ENCODE measurements at places on chromosomes 4 and X.

- no peak for DNase-seq
These were observed 642.2 kb downstream of the IQCM start for GRCh38 chr4:149173241-149174013.

DNA sequence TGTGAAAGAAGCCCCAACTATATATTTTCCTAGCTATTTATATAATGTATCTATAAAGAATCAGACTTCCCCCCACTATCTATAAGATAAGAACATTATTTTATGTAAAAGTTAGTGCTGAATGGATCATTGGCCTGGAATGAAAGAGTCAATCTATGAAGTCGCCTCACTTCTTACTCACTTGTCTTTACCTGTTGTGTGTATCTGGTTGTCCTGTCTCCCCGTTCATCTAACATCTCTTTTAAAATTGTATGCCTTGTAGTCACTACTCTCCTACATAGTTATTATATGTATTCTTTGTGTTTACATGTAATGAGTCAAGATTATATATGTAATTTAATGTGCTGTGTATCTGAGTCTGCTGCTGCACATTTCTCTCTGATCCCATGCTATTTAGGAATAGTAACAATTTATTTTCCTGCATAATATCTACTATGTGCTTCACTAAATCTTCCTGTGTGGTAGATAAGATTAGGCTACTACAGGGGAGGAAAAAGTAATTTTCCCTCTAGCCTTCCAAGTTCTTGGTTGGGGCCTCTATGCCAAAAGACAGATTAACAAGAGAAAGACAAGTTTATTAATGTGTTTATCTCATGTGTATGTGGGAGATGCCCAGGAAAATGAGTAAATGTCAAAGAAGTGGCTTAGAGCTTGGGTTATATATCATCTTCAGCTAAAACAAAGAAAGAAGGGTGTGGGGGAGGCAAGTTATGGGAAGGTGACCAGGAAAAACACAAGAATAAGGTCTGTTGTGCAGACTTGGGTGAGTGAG, 77.6 kb upstream of the FRMPD4 start:
- DNase-seq, result no peak

DNA sequence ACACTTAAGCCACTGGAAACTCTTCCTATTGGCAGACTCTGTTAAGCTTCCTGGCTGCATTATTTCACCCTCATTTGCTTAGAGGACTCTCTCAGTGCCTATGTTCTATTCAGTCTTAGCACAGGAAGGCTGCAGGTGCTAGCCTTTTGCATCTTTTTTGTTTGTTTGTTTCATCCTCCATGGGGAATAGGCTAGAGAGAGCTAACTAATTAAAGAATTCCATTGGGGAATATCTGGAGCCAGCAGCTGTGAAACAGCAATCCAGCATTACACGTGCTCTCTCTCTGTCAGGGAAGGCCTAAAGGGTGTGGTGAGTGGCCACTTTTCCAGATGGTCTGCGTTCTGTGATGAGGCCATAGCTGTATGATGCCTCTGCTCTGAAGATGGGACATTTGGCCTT, 633.6 kb downstream of the SPRY1 start:
- no peak for DNase-seq

- no peak for DNase-seq
These were observed 49.5 kb upstream of the LNX1 start for GRCh38 chr4:53640576-53641453.

- DNase-seq, result no peak
These were observed 302.4 kb downstream of the TEX13A start for GRCh38 chrX:104918122-104918521.

- no peak for DNase-seq
These were observed 100.8 kb downstream of the SYTL5 start for GRCh38 chrX:38106991-38107655.

DNA sequence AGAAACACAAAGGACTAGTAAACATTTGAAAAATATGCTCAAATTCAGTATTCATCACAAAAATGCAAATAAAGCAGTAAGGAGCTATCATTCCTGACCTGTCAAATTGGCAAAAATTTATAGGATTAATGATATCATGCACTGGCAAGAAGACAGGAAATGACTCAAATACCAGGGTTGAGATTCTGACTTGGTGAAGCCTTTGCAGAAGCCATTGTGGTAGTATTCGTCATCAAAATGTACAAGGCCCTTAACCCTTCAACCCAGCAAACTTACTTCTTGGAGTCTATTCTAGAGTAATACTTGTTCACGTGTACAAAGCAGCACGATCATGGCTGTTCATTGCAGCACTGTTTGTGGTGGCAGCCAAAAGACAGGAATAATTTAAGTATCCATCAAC, 132.4 kb downstream of the ENOX2 start:
- DNase-seq, result no peak

- DNase-seq, result no peak
These were observed 41.4 kb upstream of the MAGEA4 start for GRCh38 chrX:151871244-151871643.

DNA sequence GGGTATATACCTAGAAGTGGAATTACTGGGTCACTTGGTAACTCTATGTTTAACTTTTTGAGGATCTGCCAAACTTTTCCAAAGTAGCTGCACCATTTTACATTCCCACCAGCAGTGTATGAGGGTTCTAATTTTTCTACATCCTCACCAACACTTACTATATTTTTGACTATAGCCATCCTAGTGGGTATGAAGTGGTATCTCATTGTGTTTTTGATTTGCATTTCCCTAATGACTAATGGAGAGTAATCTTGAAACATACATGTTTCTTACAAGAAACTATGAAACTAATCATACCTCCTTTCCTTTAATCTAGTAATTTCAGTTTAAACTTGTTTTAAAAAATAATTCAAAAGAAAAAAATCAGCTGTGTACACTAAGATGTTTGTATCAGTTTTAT, 17.9 kb downstream of the BCLAF3 start:
- DNase-seq, result no peak

GRCh38 chr4:158621729-158622128, 50.0 kb downstream of the C4orf46 start:
- DNase-seq, result no peak

- DNase-seq, result no peak
These were observed 212.5 kb upstream of the CLNK start for GRCh38 chr4:10897076-10897475.

- no peak for DNase-seq
These were observed 22.1 kb downstream of the ANXA5 start for GRCh38 chr4:121674696-121675095.

GRCh38 chr4:145298885-145299284, 118.5 kb upstream of the OTUD4 start:
- DNase-seq, result no peak

DNA sequence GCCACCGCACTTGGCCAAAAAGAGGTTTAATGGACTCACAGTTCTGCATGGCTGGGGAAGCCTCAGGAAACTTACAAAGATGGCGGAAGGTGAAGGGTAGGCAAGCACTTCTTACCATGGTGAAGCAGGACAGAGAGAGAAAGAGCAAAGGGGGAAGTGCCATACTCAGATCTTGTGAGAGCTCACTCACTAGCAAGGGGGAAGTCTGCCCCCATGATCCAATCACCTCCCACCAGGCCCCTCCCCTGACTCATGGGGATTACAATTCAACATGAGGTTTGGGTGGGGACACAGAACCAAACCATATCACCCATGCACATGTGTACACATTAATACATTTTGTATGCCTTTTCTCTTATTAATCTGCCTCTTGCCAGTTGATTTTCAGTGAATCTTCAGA, 77.2 kb upstream of the HSD17B10 start:
- DNase-seq, result no peak

- no peak for DNase-seq
These were observed 251.6 kb downstream of the NPFFR2 start for GRCh38 chr4:72283357-72283756.

DNA sequence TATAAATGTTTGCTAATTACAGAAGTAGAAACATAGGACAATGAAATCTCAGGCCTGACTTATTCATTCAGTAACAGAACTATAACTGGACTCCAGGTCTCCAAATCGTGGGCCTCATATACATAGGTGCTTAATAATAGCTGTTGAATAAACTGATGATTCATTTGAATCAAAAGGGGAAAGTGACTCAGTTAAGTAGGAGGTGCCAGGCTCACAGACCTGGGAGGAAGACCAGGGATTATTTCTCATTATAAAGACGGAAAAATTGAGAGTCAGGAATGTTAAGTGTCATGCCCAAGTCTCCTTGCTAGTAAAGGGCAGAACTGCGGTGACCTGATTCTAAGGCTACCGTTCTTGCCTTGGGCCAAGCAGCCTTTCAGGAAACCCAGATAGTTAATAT, 131.5 kb downstream of the HS3ST1 start:
- no peak for DNase-seq

GRCh38 chr4:39279416-39279815, 86.7 kb downstream of the RFC1 start:
- DNase-seq, result no peak

- DNase-seq, result no peak
These were observed 236.7 kb downstream of the FRAS1 start for GRCh38 chr4:78293821-78294301.

GRCh38 chrX:1582686-1583437, 8.5 kb upstream of the AKAP17A start:
- peak; percentile 75 for DNase-seq

GRCh38 chr4:105158837-105159236, 12.2 kb downstream of the TET2 start:
- no peak for DNase-seq

- DNase-seq, result no peak
These were observed 75.9 kb downstream of the INTS12 start for GRCh38 chr4:105632599-105632998.

GRCh38 chrX:37746218-37746941, 33.5 kb upstream of the CYBB start:
- DNase-seq, result peak; percentile 32

GRCh38 chr4:575281-576141, 584 bp downstream of the TMEM271 start:
- DNase-seq, result peak; percentile 43

- DNase-seq, result peak; percentile 10
These were observed 30.4 kb upstream of the ABCG2 start for GRCh38 chr4:88188738-88189417.

DNA sequence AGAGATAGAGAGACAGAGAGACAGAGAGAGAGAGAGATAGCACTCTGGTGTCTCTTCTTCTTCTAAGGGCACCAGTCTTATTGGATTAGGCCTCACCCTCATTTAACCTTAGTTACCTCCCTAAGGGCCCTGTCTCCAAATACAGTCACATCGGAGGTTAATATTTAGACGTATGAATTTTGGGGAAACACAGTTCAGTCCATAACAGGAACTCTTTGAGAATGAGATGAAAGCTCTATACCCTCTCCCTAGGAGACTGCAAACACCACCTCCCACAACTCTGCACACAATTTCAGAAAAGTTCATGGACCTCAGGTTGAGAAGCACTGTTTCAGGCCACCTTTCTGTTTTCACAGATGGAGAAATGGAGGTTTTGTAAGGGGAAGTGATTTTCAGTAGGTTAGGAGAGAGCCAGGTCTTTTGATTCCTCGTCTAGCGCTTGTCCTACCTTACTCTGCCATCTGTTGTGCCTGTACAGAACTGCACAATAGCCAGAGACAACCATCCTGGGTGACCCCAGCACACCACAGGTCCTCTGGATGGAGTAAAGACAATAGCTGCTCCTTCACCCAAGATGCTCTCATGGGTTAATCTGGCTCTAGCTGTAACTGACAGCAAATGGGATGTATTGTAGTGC, 16.9 kb upstream of the LOC101059915 start:
- DNase-seq, result peak; percentile 28

- no peak for DNase-seq
These were observed 1034.9 kb upstream of the GRID2 start for GRCh38 chr4:91268913-91269312.

DNA sequence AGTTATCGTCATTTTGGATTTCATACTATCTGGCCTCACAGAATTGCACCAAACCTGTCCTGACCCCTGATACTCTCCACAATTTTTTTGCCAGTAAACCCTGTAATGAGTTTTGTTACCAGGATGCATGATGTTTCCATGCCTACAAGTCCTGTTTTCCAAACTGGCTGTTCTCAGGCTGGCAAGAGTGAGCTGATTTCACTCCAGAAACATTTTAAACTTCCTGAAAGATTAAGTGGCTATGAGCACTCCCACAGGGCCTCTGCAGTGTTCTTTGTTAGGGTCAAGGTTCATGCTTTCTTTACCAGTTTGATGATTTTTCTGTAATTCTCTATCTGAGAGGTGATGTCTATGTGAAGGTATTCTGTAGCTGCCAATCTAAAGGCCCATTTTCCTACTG, 31.7 kb upstream of the PDLIM3 start:
- DNase-seq, result no peak

GRCh38 chr4:63325140-63325539, 1084.1 kb downstream of the TECRL start:
- DNase-seq, result no peak

DNA sequence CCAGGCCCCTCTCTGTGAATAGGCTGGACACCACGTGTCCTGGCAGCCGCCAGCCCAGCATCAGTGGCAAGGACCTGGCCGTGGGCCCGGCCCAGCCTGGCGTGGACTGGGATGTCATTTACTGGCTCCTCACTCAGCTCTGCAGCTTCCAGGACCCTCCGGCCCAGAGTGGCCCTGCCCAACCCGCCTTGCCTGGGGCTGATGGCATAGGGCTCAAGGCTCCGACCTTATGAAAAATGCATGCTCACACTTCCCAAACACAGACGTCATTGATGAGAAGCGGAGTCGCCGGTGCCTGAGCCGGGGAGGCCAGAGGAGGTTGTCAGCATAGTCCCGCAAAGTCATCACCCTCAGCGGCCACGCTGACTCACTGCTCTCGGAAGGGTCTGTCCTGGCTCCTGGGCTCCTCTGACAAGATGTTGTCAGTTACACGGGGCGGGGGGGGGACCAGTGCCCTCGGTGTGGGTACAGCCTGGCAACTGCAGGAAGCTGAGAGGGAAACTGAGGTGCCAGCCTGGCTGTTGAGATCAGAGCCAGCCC, 14.3 kb downstream of the CFAP99 start:
- DNase-seq, result no peak

DNA sequence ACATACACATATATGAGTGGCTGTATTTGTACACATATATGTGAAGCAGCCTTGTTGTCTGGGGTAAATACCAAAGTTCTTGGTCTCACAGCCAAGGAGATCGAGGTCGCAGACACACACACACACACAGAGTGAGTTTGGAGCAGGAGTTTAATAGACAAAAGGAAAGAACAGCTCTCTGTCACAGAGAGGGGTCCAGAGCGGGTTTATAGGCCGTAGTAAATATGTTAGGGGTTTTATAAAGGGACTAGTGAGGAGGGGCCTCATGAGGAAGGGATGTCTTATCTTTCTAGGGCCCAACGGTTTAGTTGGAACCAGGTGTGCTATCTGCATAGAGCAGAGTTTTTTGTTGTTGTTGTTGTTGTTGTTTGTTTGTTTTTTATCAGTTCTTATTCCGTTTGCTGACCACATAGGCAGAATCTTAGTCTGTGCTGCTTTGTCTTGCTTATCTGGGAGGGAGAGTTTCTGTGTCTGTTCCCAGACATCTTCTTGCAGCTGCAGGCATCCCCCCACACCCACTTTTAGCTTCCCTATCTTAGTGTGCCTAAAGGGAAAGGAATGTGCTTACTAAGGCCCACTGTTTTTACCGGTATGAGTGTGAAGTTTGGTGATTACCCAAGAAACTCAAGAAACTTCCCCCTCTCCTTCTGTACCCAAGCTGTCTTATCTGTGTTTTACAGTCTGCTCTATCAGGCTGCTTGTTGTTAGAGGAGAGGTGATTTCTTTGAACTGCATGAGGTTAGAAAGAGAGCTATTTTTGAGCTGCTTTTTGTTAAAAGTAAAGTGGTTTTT, 91.9 kb downstream of the TENT5D start:
- no peak for DNase-seq
